Keratinocyte (primary cell): ENCODE measurements at places on chromosomes 5 and 9.

- no peak for DNase-seq
Measured at GRCh38 chr5:41871852-41872251, 1.6 kb upstream of the OXCT1 start.

DNA sequence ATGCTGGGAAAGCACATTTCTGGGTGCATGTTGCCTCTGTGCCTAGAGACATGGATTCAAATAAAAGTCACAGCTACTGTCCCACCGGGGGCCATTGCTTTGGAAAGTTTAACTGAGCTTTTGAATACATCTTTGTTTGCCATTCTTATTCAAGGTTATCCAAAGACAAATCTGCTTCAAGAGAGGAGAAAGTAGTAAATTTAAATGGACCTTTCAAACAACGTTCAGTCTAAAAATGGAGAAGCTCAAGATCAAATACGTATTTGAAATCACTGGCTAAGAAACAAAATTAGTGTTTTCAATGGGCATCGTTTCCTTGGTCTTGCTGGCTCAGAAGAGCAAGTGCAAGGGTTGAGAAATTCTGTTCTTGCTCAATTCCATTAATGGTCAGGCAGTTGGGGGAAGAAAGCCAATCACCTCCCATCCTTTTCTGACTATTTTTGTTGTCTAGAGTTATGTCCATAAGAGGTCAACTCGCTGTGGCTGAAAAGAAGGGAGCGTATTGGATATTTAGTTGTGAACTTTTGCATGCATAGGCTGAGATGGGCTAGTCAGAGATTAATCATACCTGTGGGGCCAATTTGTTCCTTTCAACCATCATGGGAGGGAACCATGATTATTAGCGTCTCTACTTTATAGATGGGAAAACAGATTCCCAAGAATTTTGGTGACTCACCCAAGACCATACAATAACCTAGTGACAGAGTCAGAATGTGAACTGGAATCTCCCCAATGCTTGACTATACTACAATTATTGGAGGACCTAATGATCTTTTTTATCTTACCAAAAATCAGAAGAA, 276.2 kb upstream of the TNC start:
- DNase-seq: no peak

- DNase-seq: no peak
Measured at GRCh38 chr5:136781464-136781863, 416.1 kb upstream of the TRPC7 start.

GRCh38 chr5:134227259-134227658, 1.4 kb upstream of the PPP2CA start:
- DNase-seq: no peak

DNA sequence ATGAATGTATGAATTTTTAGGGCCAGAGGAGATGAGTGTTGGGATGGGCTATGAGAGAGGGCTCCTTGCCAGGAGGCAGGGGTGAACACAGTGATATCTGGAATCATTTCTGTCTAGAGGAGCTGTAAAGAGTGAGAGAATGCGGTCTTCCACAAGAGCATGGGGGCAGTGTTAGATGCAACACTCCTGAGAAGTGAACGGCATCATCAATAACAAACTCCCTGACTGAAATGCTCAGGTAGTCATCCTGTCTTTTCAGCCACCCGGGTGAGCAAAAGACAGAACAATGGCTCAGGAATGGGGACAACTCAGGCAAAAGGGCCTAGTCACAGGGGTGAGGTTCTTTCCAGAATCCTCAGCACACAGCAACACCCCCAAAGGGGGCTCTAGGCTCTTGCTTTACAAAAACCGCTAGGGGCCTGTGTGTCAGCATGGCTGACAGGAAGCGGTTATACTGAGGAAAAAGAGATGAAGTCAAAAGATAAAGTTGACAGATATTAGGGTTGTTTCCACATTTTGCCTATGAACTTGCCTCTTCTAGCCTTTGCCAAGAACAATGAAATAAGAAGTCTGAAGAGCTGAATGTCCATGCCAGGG, 104.6 kb upstream of the LRRTM2 start:
- no peak for DNase-seq

DNA sequence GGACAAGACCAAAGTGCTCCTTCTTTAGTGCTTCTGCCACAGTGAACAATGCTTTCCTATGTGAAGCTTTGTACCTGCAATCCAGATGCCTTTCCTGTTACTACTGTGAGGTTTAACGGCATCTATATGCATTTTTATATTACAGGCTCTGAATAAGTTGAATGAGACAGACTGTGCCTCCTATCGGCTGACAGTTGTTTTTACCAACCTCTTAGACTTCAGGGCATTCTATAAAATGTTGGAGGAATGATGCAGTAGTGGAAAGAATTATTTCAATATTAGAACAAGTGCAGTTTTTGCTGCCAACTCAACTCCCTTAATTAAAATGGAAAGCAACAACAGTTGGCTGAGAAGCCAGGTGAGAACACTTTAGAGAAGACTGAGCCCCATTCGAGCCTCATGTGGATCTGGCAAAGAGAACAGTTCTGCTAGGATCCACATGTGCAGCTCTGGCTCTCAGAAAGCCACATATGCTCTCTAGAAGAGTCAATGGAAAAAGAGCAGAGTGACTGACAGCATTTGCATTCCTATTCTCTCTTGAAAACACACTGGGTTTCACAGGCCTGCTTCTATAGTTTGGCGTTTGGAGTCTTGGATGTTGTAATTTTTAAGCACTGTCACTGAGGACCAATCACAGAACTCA, 147.5 kb downstream of the LURAP1L start:
- no peak for DNase-seq

- DNase-seq: no peak
Measured at GRCh38 chr9:135921749-135922310, 14.5 kb upstream of the CAMSAP1 start.

- no peak for DNase-seq
Measured at GRCh38 chr5:14998491-14998890, 126.9 kb upstream of the ANKH start.

DNA sequence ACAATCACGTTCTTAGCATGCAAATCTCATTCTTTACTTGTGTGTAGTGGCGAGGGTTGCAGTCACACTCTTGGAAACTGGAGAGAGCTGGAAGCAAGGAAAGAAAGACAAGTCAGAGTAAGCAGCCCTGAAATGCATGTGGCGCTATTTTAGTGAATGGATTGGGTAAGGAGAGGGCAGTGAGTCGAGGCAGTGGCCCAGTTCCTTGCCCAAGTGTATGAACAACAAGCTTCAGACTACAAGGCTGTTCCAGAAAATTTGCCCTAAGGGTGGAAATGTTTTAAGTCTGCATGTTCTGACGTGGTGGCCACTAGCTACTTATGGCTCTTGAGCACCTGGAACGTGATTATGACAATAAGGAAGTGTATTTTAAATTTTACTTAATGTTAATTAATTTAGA, 59.4 kb upstream of the PTPN3 start:
- no peak for DNase-seq

GRCh38 chr5:95832664-95833063, 10.1 kb upstream of the GLRX start:
- no peak for DNase-seq

- no peak for DNase-seq
Measured at GRCh38 chr9:129930743-129931142, 95.5 kb downstream of the USP20 start.

DNA sequence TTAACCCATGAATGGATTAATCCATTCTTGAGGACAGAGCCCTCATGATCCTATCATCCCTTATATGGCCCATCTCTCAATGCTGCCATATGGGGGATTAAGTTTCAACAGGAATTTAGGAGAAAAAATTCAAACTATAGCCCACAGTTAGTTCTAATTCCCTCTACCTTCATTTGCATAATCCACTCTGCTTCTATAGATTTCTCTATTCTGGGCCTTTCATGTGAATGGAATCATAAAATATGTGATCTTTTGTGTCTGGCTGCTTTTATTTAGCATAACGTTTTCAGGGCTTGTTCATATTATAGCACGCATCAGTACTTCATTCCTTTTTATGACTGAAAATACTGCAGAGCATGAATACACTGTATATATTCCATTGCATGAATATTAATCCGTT, 55.4 kb downstream of the CTSL start:
- no peak for DNase-seq

DNA sequence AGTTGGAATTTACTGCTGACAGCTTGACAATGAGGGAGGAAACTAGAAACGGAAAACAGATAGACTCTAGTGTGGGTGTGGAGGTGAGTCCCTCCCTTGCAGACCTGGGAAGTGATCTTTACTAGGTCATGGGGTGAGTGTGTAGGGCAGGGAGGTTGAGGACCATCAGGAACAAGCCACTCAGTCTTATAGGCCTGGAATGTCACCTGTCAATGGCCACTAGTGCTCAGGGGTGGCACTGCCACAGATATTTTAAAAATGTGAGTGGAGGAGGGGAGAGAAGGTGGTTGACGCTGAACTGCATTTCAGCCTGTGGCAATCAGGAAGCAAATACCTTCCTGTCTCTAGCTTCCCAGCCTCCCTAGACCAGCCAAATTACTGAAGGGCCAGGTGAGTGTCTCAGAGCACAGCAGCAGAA, 9.0 kb downstream of the OR2S2 start:
- no peak for DNase-seq

DNA sequence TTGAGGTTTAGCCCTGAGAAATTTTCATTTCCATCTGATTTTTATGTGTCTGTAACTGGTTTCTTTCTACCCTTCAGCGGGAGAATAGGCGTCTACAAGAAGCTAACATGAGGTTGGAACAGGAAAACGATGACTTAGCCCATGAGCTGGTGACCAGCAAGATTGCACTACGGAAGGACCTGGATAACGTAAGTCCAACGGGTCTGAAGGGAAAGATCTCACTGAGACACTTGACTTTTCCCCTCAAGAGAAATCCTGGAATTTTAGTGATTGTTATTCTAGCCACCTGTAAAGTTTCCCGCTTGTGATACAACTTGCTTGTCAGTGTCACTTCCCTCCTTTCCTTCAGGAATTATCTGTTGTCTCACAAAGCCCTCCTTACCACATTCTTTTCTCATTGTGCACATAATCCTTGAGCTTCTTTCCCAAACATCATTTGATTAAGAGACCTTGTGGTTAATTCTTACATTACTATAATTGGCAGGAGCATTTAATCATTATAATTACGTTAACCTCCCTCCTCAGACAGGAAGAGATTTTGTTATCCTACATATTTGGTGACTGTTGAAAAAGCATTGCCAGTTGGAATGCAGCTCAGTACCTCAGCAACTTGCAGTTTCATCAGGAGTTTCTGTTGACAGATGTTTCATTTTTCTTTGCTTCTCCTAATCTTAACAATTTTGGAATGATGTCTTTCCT, 56.9 kb downstream of the GPR21 start:
- no peak for DNase-seq

- DNase-seq: no peak
Measured at GRCh38 chr5:34703767-34704713, 47.9 kb downstream of the RAI14 start.

DNA sequence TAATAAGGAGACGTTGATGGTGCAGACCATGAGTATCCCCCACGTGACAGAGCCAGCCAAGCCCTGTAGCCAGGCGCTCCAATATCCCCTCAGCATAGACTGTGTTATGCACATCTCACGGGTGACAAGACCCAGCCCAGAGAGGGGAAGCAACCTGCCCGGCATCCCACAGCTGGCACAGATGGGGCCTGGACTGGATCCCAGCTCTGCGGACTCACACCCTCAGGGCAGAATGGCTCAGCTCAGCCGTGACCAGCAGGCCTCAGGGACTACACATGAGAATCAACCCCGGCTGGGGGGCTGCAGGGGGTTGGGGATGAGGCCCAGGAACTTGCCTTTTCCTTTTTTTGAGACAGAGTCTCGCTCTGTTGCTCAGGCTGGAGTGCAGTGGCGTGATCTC, 11.7 kb downstream of the FIBCD1 start:
- DNase-seq: no peak

GRCh38 chr5:168469816-168470215, 16.5 kb upstream of the RARS1 start:
- no peak for DNase-seq

DNA sequence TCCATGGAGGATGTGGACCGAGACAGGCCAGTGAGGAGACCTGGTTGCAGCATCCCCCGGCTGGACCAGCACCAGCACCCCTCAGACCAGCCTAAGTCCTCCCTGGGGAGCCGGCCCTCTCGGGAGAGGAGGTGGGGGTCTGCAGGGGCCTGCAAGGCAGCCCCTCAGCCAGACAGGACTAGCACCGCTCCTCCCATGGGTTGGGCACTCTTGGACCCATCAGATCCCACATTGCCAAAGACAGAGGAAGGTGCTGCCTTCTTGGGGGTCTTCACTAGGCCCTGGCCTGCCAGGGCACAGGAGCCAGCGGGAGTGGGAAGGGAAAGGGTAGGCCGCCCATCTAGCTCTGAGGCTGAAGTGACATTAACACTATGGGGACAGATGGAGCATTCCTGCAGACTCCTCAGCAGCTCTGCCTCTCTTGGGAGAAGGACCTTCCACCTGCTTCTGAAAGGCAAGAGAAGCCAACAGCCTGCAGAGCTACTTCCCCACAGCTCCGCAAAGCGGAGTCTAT, 6.8 kb downstream of the IL13 start:
- DNase-seq: no peak

DNA sequence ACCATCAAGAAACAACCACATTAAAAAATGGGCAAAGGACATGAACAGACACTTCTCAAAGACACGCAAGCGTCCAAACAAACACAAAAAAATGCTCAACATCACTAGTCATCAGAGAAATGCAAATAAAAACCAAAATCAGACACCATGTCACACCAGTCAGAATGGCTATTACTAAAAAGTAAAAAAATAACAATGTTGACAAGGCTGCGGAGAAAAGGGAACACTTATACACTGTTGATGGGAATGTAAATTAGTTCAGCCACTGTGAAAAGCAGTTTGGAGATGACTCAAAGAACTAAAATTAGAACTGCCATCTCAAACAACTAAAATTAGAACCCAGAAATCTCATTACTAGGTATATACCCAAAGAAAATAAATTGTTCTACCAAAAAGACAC, 80.4 kb downstream of the CAAP1 start:
- DNase-seq: no peak

DNA sequence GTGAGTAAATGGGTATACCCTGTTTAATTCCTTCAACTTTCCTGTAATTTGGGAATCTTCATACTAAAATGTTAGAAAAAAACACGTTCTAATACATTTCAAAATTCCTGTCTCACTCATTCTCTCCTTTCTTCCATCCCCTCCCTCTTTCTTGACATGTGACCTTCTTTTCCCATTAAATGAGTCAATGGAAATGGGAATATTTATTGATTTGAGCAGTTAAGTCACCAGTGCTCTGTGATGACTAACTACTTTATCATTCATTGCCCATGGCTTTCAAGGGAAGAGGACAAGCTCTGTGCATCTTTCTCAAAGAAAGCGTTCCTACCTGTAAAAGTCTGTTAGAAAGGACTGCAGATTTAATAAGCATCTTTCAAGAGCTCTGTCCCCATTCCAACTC, 144.4 kb upstream of the MAP3K1 start:
- no peak for DNase-seq

- DNase-seq: no peak
Measured at GRCh38 chr9:113857875-113858274, 18.2 kb upstream of the ZNF618 start.

- DNase-seq: no peak
Measured at GRCh38 chr5:170497311-170498038, 6.3 kb upstream of the KCNIP1 start.

- DNase-seq: no peak
Measured at GRCh38 chr9:14350349-14350728, 36.4 kb upstream of the NFIB start.

GRCh38 chr5:111454198-111454622, 58.1 kb downstream of the STARD4 start:
- peak; percentile 25 for DNase-seq

GRCh38 chr5:117302949-117303348, 728.3 kb upstream of the SEMA6A start:
- DNase-seq: no peak

- DNase-seq: no peak
Measured at GRCh38 chr9:132742821-132743311, 72.6 kb downstream of the GTF3C4 start.
